Esophagus squamous epithelium (tissue), 5 donors: ENCODE measurements at places on chromosomes 3 and 15.

DNA sequence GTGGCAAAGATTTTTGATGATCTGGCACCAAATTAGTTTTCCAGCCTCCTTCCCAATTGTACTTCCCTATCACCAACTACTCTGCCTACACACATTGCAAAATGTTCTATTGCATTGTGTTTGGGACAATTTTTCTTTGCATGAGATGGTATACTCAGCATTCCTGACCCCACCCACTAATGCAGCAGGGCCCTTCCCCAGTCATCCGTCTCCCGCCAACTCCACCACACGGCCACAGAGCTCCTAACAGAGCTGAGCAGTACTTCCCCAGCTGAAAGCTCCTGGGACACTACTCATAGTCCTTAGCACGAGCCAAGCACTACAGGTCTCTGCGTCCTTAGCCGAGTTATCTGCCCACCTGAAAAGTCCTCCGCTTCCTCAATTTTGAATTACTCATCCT is 34.2 kb downstream of the TXNRD3 start:
- DNase-seq = no peak

DNA sequence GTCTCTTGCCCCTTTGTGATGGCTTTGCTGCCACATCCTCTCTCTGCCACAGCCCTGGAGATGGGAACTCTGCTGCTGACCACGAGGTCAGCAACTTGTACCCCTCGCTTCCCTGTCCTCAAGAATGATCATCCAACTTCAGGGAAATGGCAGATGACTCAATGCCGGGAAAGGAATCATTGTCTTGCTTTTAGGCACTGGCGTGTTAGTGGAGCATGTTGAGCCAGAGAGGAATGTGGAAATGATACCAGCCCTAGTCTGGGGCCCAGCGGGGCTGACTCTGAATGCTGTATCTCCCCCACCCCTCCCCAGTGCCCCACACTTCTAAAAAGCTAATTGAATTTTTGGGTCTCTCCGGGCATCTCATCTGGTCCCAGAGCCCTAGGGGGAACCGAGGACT is 184.9 kb upstream of the BHLHE40 start:
- no peak for DNase-seq

DNA sequence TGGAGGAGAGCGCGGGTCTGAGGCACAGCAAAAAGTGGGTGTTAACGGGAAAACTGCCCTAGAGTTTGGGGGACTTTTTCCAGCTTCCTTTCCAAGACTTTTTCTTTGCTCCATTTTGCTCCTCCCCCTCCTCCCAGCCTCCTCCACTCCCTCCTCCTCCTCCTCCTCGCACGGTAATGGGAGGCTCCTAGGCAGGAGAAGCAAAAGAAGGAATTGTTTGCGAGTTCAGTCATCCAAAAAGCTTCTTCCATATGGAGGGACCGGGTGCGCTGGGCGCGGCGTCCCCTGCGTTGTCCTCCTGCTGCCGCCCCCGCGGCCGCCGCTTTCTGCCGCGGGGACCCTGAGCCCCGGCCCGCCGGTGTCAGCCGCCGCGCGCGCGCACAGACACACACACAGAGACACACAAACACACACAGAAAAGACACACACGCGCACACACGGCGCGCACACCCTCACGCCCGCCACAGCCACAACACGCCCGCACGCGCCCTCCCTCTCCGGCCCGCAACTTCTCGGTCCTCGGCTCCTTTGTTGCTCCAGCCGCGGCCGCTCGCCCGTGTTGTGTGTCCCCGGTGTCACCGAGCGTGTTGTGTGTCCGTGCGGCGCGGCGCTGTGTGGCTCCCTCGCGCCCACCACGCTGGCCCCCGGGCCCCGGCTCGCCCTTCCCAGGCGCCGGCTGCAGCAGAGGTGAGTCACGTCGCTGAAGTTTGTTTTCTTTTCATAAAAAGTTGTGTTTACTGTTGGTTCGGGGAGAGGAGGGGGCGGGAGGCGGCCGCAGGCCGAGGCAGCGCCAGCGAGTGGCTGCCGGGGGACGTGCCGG is at the start of gene BOC:
Gene BOC (plus strand): TSS at position 228 of the 820 bp plus-strand sequence. CDS start 38,246 bp downstream, outside the sequence.
- DNase-seq = no peak

GRCh38 chr15:57216288-57216687 is 160.0 kb upstream of the CGNL1 start:
- DNase-seq = no peak

GRCh38 chr3:181610973-181611265 is 100.8 kb upstream of the SOX2 start:
- no peak for DNase-seq
